Stimulated activated CD4-positive, alpha-beta T cell treated with anti-CD3 and anti-CD28 coated beads, Interleukin-1b, Interleukin-23, amount 100 ng/mL, for 1 hour (primary cell): ENCODE measurements at places on chromosomes 2 and 18.
A peak's percentile ranks its signal among the peaks of the same experiment; 100 is the strongest.

GRCh38 chr2:11998218-11998617, 251.8 kb downstream of the LPIN1 start:
- DNase-seq = no peak

GRCh38 chr2:149383340-149383739, 53.0 kb downstream of the LYPD6 start:
- no peak for DNase-seq

GRCh38 chr18:79634186-79634585, 45.4 kb upstream of the CTDP1 start:
- DNase-seq = no peak

DNA sequence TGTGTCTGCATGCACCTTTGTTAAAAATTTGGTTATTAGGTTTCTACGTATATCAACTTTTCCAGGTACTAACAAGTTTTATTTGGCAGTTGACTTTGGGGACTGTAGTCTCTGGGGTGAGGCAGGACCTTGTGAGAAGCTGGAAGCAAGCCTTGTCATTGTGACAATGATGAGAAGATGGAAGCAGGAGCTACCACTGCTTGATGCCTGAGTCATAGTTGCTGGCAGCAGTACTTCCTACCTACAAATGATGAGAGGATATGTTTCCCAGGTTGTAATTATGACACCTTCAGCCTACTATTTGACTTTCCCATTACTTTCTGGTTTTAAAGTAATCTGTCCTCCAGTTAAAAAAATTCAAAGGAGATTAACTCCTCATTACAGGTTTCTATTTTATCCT, 516.3 kb downstream of the NRXN1 start:
- no peak for DNase-seq

GRCh38 chr2:49780949-49781348, 626.6 kb upstream of the FSHR start:
- DNase-seq = no peak

- no peak for DNase-seq
Measured at GRCh38 chr18:23237524-23238151, 102.4 kb downstream of the CABLES1 start.

DNA sequence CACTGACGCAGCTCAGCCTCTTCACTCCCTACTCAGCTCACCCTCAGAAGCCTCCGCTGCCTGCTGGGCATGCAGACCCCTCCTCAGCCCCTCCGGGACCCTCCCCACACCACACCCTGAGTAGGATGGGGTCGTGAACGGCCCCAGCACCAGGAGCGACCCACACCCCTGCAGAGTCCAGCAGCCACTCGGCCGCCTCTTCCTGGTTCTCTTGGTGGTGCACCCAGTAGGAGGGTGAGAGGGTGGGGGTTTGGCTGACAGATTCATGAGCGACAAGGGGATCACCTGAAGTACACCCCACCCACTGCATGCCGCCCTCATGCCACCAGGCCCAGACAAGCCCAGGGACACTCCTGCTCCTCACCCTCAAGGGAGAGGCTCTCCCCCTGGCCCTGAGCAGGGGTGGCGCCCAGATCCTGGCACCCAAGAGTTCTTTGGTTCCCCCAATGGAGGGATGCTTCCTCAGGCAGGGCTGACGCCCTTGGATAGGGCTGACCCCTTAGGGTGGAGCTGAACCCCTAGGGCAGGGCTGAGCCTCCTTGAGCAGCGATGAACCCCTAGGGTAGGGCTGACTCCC, 76.6 kb upstream of the GPC1 start:
- DNase-seq = no peak

GRCh38 chr2:40249577-40249976, 202.3 kb downstream of the SLC8A1 start:
- no peak for DNase-seq

GRCh38 chr2:109238580-109238979, 109.6 kb downstream of the SH3RF3 start:
- DNase-seq = no peak

GRCh38 chr2:103179798-103180197, 418.0 kb downstream of the TMEM182 start:
- DNase-seq = no peak

GRCh38 chr2:232085164-232085563, 123.7 kb downstream of the DIS3L2 start:
- no peak for DNase-seq

DNA sequence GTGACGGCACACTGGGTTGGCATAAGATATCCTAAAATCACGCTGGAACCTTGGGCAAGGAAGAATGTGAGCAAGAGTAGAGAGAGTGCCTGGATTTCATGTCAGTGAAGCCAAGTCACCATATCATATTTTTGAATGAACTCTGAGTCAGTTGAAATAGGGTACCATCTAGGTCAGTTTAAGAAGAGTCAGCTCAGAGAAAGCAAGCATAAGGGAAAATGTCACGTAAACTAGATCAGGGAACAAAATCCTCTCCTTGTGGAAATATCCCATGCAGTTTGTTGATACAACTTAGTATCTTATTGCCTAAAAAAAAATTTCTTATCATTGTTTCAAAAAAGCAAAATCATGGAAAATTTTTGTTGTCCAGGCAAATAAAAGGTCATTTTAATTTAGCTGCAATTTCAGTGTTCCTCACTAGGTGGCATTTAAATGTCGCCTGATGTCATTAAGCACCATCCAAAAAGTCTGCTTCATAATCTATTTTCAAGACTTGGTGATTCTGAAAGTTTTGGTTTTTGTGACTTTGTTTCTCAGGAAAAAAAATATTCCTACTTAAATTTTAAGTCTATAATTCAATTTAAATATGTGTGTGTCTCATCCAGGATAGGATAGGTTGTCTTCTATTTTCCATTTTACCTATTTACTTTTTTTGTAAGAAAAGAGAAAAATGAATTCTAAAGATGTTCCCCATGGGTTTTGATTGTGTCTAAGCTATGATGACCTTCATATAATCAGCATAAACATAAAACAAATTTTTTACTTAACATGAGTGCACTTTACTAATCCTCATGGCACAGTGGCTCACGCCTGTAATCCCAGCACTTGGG, 19.6 kb downstream of the RSAD2 start:
- DNase-seq = no peak

DNA sequence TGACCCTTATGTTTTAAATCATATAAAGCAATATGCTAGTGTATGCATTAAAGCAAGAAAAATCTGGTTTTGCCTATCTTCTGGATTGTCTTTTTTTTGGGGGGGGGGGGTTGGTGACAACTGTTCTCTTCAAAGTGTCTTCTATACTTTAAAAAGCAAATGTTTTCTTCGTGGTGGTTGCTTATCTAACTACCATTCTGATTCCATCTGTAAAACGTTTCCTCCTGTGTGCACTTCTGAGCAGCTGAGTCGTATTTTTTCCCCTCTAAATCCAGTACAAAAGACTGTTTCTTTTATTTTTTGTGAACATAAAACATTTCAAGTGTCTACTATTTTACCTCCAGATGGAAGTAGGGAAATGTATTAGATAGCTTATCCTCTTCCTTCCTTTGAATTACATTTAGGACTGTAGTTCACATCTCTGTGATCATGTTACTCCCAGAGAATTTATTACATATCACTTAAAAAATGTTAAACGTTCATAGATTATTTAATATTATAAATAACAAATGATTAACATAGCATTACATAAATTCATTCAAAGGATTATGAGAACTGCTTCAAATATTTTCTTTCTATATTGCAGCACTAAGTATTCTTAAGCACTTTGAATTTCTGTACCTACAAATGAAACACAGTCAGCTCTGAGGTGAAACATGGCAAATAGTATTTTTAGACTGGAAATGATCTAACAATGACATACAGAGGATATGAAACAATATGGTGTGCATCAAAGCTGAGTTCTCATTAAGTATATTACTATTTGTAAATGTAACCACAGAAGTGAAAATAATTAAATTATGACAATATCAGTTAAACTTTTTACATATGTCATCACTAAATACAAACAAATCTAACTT, 56.4 kb downstream of the SCN3A start:
- no peak for DNase-seq

DNA sequence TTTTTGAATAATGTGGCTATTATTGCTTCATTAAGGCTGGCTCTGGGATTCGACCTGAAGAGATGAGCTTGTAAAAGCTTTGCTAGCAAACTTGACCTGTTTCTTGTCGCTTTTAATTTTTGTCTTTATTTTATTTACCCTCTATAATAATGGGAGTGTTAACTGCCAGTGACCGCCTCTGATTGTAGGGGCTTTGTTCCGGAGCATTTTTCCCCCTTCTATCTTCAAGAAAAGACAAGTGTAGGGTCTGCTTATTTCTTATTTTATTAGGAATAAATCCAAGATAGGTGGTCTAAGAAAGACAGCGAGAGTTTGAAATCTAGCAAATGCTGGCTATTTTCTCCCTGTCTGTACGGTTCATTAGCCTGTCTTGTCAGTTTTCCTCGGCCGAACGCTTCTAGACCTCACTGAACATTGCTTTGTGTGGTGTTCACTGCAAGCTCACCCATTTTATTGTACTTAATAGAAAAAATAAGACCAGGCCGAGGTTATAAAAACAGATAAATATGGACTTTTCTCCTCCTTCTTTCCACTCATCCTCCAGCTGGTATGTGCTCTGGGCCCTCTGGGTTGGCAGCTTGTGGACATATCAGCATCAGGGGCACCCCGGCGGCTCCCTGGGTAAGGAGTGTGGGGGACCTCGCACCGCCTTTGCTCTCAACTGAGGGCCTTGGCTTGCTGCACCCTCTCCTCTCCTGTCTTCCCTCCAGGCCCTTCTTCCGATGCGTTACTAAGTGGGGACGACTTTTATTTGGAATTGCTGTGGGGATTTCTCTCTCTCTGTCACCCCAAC, 8.5 kb downstream of the MEIS1 start:
- DNase-seq = no peak

- DNase-seq = no peak
Measured at GRCh38 chr2:1790473-1790872, 46.2 kb upstream of the PXDN start.

- DNase-seq = no peak
Measured at GRCh38 chr2:67600222-67600871, 203.2 kb downstream of the ETAA1 start.

DNA sequence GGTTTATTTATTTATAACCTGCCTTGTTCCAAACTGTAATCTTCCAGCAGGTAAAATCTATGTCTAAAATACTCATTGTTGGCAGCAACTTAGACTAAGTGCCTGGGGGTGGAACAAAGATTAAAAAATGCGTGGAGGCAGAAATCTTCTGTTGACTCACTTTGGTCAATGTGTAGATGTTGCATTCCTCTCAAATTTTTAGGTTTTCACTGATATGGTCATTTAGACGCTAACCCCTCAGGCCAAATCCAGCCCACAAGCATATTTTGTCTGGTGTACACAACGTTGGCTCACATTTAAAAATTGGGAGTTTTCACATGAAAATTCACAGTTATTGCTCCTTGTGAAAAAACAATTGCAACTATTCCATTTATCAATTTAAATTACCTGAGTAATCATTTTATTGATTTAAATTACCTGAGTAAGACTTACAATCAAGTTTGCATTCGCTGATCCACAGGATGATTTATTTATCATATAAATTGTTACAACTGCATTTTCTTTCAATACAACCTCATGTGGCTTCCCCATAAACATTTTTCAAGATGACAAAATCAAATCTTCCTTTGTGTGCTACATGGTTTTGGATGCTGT, 564.2 kb downstream of the TSN start:
- no peak for DNase-seq

GRCh38 chr2:218671097-218671653, 627 bp downstream of the RNF25 start:
- DNase-seq = no peak

DNA sequence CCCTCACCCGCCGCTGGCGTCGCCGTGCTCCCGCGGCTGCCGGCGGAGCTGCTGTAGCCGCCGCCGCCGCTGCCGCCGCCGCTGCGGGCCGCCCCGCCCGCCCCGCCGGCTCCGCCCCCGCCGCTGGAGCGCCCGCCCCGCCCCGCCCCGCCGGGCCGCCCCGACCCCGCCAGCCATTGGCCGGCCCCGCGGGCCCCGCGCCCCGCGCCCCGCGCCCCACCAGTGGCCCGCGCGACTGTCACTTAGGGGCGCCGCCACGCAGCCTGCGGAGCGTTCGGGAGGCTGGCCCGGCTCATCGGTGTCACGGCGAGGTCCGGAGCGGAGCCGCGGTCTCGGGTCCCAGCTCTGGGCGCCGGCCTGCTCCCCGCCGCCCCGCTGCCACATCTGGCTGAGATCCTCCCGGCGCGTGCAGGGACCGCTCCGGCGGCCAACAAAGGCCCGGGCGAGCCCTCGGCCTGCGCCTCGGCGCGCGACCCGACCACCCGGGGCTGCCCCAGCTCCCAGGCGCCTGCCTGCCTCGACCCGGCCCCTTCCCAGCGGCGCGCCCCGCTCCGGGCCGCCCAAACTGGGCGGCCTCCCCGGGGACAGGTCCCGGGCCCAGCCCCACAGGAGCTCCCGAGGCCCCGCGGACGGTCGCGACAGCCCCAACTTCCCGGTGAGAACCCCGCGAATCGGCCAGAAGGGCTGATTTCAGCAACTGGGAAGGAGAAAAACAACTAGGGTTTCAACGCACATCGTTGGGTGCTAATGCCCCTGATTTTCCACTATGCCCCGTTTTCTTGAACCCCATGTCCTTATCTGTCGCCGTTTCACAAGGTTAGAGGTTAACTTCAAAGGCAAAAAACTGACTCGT, at the start of gene MGAT4A:
Gene MGAT4A, minus strand, starts transcription at position 92 of the 853 bp plus-strand sequence. CDS start 4,800 bp downstream, outside the sequence.
- peak; percentile 56 for DNase-seq

DNA sequence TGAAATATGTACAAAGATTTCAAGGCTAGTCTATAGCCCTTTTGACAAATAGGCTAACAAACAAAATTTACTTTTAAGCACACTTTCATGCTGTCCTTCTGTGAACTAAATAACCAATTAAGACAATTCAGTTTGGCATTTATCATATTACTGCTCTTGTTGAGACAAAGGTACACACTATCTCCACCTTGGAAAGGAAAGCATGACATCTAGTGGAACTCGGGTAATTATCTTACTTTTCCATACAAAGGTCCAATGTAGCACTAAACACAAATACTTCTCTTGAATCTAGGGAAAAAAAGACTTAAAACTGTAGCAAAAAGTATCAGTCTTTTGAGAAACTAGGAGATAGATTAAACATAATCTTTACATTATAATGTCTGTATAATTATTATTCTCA, 125.0 kb upstream of the CD226 start:
- no peak for DNase-seq

- DNase-seq = no peak
Measured at GRCh38 chr2:23158306-23158705, 226.7 kb upstream of the KLHL29 start.

- no peak for DNase-seq
Measured at GRCh38 chr2:88897715-88898114, 206.2 kb downstream of the RPIA start.

- no peak for DNase-seq
Measured at GRCh38 chr2:175769200-175769599, 232.9 kb downstream of the LNPK start.

DNA sequence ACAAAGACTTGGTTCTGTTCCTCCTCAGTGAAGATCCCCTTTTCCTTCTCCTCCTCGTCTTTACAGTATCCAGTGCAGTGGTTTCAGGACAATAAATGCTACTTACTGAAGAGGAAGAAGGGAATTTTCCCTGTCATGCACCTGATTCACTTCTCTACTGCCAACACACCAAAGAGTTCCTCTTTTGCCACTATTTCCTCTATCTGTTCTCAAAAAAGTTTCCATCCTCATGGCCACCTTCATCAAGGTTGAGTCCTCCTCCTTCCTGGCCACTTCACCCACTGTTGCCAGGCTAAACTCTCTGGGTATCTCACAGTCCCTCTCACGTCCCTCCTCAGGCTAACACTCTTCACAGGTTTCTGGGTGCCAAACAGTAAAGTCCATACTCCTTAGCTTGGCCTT, 41.7 kb downstream of the PLEKHM3 start:
- no peak for DNase-seq
